Mucosa of gallbladder (tissue), 1 donor: ENCODE measurements at places on chromosomes 7 and 10.

DNA sequence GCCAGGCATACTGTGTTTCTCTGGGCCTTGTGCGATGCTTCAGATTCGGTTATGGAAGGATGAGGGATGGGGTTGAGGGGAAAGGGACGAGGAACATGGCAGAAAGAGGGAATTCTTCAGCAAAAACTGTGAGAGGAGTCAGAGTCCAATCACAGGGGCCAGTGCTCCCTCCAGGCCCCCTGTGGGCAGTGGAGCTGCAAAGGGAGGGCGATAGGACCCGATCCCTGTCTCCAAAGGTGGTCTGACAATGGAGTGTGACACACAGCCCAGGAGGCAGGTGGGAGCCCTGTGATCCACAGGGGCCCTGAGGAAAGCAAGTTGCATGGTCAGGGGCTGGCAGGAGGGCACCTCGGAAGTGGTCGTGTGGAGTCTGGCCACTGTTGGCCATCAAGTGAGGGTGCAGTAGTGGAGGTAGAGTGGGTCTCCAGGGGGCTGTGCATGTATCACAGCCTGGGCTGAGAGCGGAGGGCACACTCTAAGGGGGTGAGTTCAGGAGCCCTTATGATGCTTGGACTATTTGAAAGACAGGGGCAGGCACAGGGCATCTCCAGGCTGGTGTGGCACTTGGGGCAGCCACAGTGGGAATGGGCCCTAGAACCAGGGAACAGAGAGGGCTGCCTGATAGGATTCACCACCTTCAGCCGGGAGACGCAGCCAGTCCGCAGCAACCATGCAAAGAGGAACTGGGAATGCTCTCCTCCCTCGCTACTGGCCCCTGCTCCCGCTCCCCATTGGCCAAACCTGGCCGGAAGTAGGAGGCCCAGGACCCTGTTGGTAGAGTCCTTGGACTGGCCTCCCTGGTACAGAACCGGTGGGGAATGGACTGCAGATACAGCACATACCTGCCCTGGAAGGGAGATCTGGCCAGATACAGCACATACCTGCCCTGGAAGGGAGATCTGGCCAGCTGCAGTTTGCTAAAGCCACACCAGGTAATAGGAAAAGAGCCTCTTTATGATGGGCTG lies 115.9 kb downstream of the ADCY1 start:
- DNase-seq: peak; percentile 9

GRCh38 chr10:129440247-129440646 lies 26.8 kb upstream of the MGMT start:
- DNase-seq: no peak

- DNase-seq: no peak
Measured at GRCh38 chr10:12684784-12685183, 316.7 kb downstream of the CCDC3 start.

DNA sequence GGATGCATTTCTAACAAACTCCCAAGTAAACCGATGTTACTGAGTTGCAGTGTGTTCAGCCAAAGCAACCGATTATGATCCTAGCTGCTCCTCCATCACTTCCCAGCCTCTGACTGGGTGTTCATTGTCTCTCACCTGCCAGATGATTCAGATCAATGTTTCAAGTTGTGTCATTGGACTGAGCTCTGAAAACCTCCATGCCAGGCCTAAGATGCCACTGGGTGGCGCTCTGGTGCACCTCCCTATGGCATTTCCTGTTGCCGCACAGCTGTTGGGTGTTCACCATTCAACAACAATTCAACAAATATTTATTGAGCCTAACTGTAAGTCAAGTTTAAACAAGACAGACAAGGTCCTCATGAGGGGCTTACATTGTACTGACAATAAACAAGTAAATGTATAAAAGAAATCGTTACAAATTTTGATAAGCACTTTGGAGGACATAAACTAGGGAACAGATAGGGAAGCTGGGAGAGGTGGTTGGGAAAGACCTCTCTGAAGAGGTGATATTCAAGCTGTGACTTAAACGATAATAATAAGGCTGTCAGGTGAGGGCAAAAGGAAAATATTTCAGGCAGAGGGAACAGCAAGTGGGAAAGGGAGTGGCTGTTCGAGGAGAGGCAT lies 22.8 kb downstream of the RGR start:
- no peak for DNase-seq

DNA sequence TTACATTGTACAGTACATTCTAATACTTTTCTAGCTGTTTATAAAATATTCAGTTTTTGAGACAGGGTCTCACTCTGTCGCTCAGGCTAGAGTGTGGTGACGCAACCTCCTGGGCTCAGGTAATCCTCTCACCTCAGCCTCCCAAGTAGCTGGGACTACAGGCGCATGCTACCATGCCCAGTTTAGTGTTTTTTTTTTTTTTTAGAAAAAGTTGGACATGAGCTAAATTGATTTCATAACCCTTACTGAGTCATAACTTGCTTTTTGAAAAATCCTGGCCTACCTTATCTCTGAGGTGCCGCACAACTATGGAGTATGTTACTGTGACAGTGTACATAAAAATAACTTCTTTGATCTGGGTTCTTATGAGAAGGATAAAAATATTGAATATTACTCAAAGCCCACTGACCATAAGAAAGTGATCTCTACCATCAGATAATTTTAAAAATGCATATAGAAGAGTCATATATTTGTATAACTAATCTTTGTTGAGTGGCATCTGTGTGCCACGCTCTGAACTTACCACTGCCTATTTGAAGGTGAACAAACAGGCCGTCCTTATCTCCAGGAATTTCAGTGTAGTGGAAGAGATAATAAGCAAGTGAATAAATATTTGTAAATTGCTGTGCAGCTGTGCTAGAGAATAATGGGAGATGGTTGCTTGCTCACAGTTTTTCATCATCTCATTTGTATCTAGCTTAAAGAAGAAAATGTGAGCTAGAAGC lies 73.2 kb downstream of the PPP1R9A start:
- no peak for DNase-seq

DNA sequence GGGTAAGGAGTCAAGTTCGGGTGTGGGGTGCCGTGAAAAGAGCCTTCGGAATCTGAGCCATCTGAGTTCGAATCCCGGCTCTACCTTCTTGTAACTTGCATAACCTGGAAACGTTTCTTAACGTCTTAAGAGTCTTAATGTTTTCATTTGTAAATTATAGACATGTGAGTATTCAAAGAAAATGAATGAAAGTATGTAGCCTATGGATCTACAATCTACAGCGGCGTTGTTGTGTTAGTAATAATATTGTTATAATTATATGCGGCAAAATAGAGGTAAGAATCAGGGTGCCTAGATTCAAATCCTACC lies 559 bp downstream of the VTI1A start:
- DNase-seq: no peak

GRCh38 chr10:58957517-58957916 lies 218.9 kb upstream of the PHYHIPL start:
- no peak for DNase-seq

GRCh38 chr10:80066809-80067208 lies 11.7 kb upstream of the TMEM254 start:
- DNase-seq: no peak

- DNase-seq: no peak
Measured at GRCh38 chr10:48770561-48771089, 86.0 kb downstream of the WDFY4 start.

DNA sequence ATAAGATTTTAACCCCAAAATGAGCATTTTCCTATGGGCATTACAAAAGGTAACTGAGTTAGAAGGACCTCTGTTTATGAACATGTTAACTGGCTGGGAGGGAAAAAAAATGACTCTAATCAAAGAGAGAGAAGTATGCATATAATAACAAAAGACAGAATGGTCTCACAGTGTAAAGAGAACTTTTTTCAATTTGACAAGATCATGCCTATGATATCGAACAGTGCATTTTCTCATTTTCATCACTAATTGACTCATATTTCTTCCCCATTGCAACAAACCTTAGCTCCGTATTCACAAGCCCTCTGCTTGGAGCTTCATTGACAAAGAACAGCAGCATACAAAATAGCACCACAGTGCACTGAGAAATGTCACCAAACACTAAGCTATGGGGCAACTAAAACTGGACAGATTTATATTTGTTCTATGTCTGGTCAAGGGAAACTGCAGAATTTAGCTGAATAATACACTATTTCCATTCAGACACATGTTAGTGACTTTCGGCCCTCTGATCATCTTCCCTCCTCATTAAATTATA lies 45.6 kb downstream of the SMURF1 start:
- DNase-seq: no peak

- DNase-seq: no peak
Measured at GRCh38 chr10:109418795-109419194, 504.5 kb downstream of the XPNPEP1 start.

- no peak for DNase-seq
Measured at GRCh38 chr10:112087953-112088456, 95.6 kb downstream of the GPAM start.

GRCh38 chr10:68938117-68938516 lies 17.9 kb upstream of the DDX21 start:
- no peak for DNase-seq

- DNase-seq: no peak
Measured at GRCh38 chr10:91002656-91003055, 81.8 kb upstream of the ANKRD1 start.

DNA sequence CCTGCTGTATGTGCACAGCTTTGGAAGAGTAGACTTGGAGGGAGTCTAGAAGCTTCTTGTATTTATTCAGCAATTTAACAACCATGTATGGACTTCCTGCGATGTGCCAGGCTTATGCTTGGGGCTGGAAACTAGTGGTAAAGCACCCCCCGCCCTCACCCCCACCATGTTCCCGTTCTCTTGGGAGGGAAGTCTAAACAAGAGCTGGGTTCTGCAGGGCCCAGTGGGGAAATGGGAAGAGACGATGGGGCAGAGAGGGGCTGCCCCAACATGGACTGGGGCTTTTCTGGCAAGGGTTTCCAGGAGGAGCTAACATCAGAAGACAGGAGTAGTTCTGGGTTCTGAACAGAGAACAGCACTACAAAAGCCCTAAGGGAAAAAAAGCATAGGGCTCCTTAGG lies 8.0 kb downstream of the RASSF4 start:
- DNase-seq: no peak

GRCh38 chr10:73968098-73968521 lies 29.8 kb upstream of the VCL start:
- no peak for DNase-seq

DNA sequence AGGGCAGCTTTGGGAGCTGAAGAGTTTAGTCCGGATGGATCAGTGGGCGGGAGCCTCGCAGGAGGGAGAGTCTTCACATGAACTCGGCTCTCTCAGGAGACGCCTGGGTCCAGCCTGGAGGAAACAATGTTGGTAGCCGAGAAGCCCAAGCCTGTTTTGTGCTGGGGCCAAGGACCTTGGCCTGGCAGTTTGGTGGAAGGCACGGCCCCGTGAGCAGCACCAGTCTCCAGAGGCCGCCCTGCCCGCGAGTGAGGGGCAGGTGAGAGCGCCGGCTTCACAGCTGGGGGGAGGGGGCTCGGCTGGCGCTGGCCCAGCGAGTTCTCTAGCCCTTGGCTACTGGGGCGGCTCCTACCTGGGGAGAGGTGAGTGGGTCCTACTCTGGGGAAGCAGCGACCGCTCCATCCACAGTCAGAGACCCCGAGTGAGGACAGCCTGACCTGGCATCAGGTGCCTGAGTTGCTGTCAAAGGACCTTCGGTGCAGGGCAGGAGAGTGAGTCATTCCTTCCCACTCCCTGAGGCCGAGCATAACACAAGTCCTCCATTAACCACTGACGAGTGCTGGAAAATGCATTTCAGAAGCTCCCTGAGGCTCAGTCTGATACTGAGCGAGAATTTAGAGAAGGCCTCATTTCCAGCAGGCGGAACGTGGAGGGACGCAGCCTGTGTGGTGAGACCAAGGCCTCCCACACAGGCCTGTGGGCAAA lies 89.3 kb upstream of the DIP2C start:
- no peak for DNase-seq

DNA sequence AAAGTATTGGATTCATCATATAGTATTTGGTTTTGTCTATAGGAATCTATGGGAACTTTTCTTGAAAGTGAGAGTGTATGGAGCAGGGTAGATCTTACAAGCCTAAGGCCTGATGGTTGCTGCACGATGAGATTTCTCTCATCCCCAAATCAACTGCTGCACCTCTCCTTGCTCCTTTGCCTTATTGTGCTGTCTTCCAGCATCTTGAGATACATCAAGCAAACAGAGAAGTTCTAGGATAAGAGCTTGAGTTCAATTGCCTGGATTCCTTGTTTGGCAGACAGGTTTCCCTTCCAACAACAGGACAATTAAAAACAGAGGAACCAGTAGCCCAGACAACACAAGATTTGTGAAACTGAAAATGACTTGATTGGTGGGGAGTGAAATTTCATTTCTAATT lies 56.6 kb downstream of the CPED1 start:
- DNase-seq: no peak

- DNase-seq: no peak
Measured at GRCh38 chr10:116014871-116015582, 258.0 kb downstream of the GFRA1 start.

- no peak for DNase-seq
Measured at GRCh38 chr10:48983648-48984351, 44.2 kb upstream of the LRRC18 start.

- no peak for DNase-seq
Measured at GRCh38 chr7:30852308-30852684, 59.4 kb upstream of the AQP1 start.

GRCh38 chr10:70806841-70807240 lies 8.9 kb upstream of the SGPL1 start:
- DNase-seq: no peak

GRCh38 chr10:96038476-96039387 lies 4.7 kb upstream of the CCNJ start:
- DNase-seq: no peak

DNA sequence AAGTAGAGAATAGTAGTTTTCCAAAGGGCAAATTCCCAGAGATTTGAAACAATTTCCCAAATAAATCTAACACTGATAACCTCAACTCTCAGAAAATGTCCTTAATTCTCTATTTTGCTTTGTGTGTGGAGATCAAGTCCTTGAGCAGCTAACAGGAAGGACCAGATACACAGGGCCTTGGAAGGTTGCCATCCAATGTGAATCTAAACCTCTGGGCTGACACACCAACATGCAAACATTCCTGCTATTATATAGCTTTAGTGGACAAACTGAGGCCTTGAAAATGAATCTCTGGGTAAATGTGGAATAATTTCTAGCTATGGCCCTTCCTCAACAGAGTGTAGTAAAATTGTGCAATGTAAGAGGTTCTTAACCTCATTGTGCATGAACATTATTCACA lies 44.1 kb upstream of the PARD3 start:
- no peak for DNase-seq
